ENCODE measurements at places on chromosomes 5 and 9. TPM values are rescaled to one million over a fixed set of nuclear protein-coding genes. Genes with fewer than 3 reads are reported as not detected.

MOB3B gene
- total RNA-seq: 11.9 TPM

PRDM9 gene
- total RNA-seq: not detected

PNPLA7 gene
- total RNA-seq: 32.8 TPM

CD274 gene
- 3.9 TPM for total RNA-seq

EEIG1 gene
- 4.8 TPM for total RNA-seq

SLCO4C1 gene
- total RNA-seq: 0.17 TPM

STOML2 gene
- total RNA-seq: 62.7 TPM

CATSPER3 gene
- total RNA-seq: not detected

PCDHGB3 gene
- 1.5 TPM for total RNA-seq

EHMT1 gene
- total RNA-seq: 65.8 TPM

WNK2 gene
- total RNA-seq: not detected

SLC34A1 gene
- total RNA-seq: not detected

ASTN2 gene
- total RNA-seq: 3.2 TPM

SGCD gene
- total RNA-seq: 8.1 TPM

PRPF4 gene
- total RNA-seq: 17.6 TPM

NSUN2 gene
- 43.0 TPM for total RNA-seq

ZNF354C gene
- total RNA-seq: 7.0 TPM

COL5A1 gene
- total RNA-seq: 23.9 TPM

ZNF883 gene
- total RNA-seq: not detected

PCDHGA3 gene
- total RNA-seq: 1.9 TPM

DIPK1B gene
- 7.0 TPM for total RNA-seq

RHOBTB3 gene
- 165 TPM for total RNA-seq

PCDHAC2 gene
- 0.94 TPM for total RNA-seq

CBY3 gene
- not detected for total RNA-seq

GEMIN5 gene
- total RNA-seq: 19.4 TPM

EPB41L4B gene
- total RNA-seq: 59.9 TPM

AGXT2 gene
- not detected for total RNA-seq

LCN15 gene
- total RNA-seq: not detected

CCL27 gene
- not detected for total RNA-seq

TMEM215 gene
- total RNA-seq: not detected

SLC24A2 gene
- total RNA-seq: not detected
